ENCODE measurements at places on chromosomes 16 and 17. TPM values are rescaled to one million over a fixed set of nuclear protein-coding genes. Genes with fewer than 3 reads are reported as not detected.
A peak's percentile ranks its signal among the peaks of the same experiment; 100 is the strongest.

Gene KRT9
- total RNA-seq = 0.85 TPM

Gene HBA2
- not detected for total RNA-seq

Gene LRRC36
- 0.38 TPM for total RNA-seq

Gene PLCG2
- 12.4 TPM for total RNA-seq

- H3K27me3 ChIP-seq = peaks cover 3% of the 10 kb centered on the region
- H3K4me3 ChIP-seq = no peak overlapping the region
- no peak for DNase-seq
- no peaks in the 10 kb centered on the region for H3K4me1 ChIP-seq
- H3K36me3 ChIP-seq = no peaks in the 10 kb centered on the region
These were observed 39.8 kb upstream of the DYNLRB2 start for GRCh38 chr16:80500961-80501525.

DNA sequence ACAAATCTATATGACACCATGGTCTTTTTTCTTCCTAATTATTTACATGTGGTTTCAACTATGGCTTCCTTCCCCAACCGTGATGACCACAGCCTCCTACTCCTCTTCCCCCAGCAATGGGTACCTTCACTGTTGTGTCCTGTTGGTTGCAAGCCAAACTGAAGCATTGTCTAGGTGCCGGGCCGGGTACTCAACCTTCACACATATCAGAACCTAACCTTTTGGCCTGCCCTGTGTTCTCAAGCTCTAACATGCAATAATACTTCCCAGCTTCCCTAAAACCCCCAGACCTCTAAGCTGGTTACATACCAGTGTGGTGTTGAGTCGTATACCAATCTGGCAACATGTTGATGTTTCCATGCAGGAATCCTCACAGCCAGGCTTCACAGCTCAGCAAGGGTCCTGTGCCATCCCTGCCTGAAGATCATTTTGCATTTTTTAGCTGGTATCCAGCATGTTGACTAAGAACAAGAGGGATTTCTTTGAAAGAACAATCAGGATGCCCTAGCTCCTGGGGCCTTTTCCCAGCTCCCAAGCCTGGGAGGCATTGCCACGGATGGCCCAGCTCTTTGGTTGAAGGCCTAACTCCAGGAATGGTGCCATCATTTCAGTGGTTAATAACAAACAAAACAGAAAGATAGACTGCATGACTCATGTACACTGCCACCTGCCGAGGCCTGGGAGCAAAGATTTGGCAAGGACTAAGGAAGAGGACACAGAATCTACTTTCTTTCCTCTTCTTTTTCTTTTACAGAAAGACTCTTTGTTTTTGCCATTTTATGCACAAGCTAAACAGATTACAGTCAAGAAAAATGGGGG lies 373.7 kb upstream of the SALL1 start:
- H3K4me1 ChIP-seq = peaks cover 22% of the 10 kb centered on the region
- peaks cover 8% of the 10 kb centered on the region for H3K27me3 ChIP-seq
- no peak overlapping the region for H3K4me3 ChIP-seq

- no peak overlapping the region for H3K4me3 ChIP-seq
- DNase-seq = no peak
- peaks cover 16% of the 10 kb centered on the region for H3K27me3 ChIP-seq
- H3K4me1 ChIP-seq = peaks cover 11% of the 10 kb centered on the region
- H3K27ac ChIP-seq = no peak overlapping the region
These were observed 138.3 kb downstream of the FOXL1 start for GRCh38 chr16:86716649-86717048.

DNA sequence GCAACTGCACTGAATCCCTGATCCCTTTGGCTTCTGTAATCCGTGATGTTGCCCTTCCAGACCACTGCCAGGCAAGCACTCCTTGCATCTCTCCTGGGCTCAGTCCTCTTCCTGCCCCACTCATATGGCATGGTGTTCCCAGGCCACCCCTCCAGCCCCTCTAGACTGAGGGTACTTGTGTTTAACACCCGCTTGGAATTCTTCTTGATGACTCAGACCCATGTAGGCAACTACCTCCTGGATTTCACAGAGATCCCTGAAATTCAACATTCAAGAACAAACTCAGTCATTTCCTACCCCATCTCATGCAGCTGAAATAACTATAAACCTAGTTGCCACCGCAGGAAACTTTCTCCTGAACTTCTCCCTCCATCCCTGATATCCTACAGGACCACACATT lies 541.9 kb upstream of the CDH11 start:
- H3K4me1 ChIP-seq = peaks cover 67% of the 10 kb centered on the region
- no peak for DNase-seq
- no peak overlapping the region for H3K4me3 ChIP-seq
- H3K36me3 ChIP-seq = no peaks in the 10 kb centered on the region

DNA sequence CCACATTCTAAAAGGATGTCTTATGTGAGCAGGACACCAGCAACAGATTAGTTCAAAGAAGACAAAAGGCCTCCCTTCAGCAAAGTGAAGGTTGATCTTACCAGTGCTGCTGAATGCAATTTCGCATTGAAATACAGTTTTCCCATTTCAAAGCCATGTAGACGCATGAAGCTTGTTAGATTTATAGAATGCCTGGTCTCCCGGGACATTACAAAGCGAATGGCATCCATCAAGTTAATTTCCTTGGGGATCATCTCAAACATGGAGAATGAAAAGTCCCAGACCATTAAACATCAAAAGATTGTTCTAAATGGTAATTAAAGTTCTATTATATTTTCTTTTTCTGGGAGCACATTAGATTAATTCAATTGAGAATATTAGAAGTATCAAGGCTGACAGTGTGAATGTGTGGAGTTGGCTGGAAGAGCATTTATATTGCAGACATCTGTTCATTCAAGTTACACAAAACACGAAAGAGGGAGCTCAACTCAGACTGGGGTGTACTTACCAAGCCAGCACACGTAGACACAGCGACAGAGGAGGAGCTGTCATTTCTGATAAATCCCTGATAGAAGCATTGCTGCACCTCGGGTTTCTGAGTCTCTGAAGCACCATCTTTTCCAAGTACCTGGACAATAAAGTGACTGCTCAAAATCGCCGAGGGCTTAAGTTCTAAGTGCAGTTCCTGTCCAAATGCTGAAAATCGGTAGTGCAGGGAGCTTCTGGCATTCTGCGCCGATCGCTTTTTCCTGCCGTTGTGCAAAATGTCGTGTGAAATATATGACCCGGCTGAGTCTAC lies 3.8 kb downstream of the ADAMTS18 start:
- DNase-seq = no peak
- peaks cover 16% of the 10 kb centered on the region for H3K4me1 ChIP-seq
- H3K27me3 ChIP-seq = peaks cover 51% of the 10 kb centered on the region
- H3K27ac ChIP-seq = no peak overlapping the region
- peaks cover 3% of the 10 kb centered on the region for H3K36me3 ChIP-seq
- peak overlapping the region; percentile 68 for H3K4me3 ChIP-seq

DNA sequence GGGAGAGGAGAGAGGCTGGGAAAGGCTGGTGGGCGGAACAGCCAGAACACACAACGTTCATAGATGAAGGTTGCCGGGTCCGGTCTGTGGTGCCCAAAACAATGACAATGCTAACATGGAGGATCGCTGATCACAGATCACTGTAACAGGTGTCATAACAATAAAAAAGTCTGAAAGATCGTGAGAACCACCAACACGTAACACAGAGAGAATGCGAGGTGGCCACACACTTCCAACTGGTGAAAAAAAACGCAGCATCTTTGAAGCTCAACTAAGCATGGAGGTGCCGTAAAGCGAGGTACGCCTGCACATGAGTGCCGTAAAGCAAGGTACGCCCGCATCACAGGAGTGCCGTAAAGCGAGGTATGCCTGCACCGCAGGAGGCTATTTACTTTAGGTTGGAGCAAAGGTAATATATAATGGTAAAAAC lies 42.3 kb downstream of the ABR start:
- no peak overlapping the region for H3K27ac ChIP-seq
- H3K27me3 ChIP-seq = no peaks in the 10 kb centered on the region
- DNase-seq = no peak
- peaks cover 6% of the 10 kb centered on the region for H3K36me3 ChIP-seq

DNA sequence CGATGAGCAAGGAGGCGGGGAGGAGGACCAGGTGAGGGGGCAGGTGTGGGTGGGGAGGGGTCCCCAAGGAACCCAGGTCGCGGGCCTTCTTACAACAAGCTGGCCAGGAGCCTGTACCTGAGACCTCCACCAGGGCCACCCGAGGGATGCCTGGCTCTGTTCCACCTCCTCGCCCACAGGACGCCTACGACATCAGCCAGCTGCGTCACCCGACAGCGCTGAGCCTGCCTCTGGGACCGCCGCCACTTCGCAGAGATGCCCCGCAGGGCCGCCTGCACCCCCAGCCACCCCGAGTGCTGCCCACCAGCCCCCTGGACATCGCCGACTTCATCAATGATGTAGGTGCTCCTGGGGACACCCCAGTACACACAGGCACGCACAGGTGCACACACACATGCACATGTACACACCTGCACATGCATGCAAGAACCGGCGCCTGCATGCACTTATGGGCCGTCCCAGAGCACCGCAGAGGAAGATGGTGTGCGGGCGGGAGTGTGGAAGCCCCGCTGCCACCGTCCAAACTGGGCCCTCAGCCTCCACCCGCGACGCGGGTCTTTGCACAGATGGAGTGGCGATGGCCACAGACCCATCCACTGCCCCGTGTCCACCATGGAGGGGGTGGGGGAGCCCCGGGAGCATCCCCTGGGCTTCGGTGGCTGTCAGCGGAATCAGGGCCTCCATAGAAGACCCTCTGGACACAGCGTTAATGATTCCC lies 6.6 kb downstream of the SLC22A31 start:
- no peak overlapping the region for H3K4me3 ChIP-seq
- no peaks in the 10 kb centered on the region for H3K36me3 ChIP-seq
- H3K27ac ChIP-seq = no peak overlapping the region
- no peaks in the 10 kb centered on the region for H3K4me1 ChIP-seq
- no peak for DNase-seq

DNA sequence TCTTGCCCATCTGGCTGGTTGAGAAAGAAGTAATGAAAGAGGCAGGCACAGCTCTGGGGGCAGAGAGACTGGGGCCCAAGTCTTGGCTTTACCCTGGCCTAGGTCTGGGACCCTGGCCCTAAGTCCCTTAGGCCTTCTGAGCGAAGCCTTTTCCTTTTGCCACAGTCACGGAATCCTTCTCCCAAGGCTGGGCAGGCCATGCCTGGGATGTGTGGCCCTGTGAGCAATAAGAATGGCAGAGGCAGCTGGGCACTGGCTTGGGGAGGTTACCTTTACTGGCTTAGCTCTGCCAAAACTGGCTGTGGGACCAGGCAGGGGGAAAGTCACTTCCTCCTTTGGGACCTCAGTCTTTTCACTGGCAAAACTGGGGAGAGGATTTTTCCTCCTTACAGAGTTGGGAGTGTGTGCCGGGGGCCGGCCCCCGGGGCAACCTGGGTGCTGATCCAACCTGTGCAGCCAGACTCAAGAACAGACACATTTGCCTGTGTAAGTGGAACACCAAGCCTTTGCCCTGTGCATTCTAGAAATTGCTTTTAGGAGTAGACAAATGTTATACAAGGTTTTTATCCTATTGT lies 12.9 kb downstream of the FOXF1 start:
- H3K4me1 ChIP-seq = peaks cover 4% of the 10 kb centered on the region
- H3K27me3 ChIP-seq = peaks cover 76% of the 10 kb centered on the region
- no peak overlapping the region for H3K27ac ChIP-seq
- H3K4me3 ChIP-seq = no peak overlapping the region

- no peaks in the 10 kb centered on the region for H3K27me3 ChIP-seq
- H3K27ac ChIP-seq = no peak overlapping the region
- H3K4me3 ChIP-seq = no peak overlapping the region
These were observed 16.0 kb upstream of the SMIM5 start for GRCh38 chr17:75617218-75617617.

- no peak overlapping the region for H3K27ac ChIP-seq
- no peak overlapping the region for H3K4me3 ChIP-seq
- peaks cover 31% of the 10 kb centered on the region for H3K4me1 ChIP-seq
- no peak for DNase-seq
- H3K36me3 ChIP-seq = no peaks in the 10 kb centered on the region
These were observed 352.5 kb downstream of the FOXL1 start for GRCh38 chr16:86930663-86931373.

Gene HOXB1
- 0.79 TPM for total RNA-seq

DNA sequence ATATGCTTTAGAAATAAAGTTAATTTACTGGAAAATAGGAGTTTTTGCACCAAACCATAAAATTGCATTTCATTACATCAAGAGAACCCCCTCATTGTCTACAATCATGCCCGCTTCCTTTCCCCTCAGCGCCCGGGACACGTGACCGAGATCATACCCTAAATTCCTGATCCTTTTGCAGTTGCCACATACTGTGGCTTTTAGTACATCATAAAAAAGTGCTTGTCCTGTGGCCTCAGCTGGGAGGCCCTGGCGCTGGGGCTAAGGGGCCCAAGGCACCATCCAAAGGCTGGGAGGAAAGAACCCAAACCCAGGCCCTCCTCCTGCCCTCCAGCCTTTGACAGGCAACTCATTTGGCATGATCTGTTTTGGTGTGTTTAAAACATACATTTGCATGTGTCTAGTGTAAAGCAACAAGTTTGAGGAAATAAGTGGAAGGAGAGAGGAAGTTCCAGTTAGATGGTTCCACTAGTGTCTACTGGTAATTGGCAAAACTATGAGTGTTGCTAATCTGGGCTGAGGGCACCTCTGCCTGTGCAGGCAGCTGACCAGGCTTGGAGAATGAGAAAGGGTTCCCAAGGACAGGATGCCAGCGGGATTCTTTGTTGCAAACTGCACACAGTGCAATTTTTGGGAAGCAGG lies 6.0 kb downstream of the CDK5R1 start:
- peaks cover 3% of the 10 kb centered on the region for H3K36me3 ChIP-seq
- no peaks in the 10 kb centered on the region for H3K27me3 ChIP-seq
- H3K4me1 ChIP-seq = peaks cover 14% of the 10 kb centered on the region

DNA sequence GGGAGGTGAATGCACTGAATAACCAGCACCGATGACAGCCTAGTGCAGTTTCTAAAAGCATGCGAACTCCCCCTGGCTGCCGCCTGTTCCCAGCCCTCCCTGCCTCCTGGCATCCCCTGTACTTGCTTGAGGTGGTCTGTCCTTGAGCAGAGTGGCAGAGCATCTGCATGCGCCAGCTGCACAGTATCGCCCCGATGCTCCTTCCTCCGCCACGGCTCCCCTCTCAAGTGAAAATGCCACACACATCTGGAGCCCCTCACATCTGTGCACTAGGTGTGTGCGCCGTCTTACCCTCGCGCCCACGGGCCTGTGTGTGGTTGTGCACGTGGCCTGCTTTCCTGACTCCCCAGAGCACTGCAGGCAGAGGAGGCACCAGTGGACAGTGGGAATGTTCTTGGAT lies 111.9 kb downstream of the CCDC182 start:
- H3K27ac ChIP-seq = no peak overlapping the region
- H3K4me1 ChIP-seq = peaks cover 11% of the 10 kb centered on the region
- no peak for DNase-seq
- peaks cover 36% of the 10 kb centered on the region for H3K36me3 ChIP-seq
- H3K4me3 ChIP-seq = no peak overlapping the region

Gene RAMP2
- 1.5 TPM for total RNA-seq

Gene HEATR9
- not detected for total RNA-seq

GRCh38 chr16:13944816-13945215 lies 24.9 kb downstream of the ERCC4 start:
- DNase-seq = no peak
- H3K36me3 ChIP-seq = peaks cover 30% of the 10 kb centered on the region
- H3K4me1 ChIP-seq = peaks cover 6% of the 10 kb centered on the region
- no peaks in the 10 kb centered on the region for H3K27me3 ChIP-seq
- no peak overlapping the region for H3K4me3 ChIP-seq

GRCh38 chr16:684961-685696 lies 995 bp upstream of the JMJD8 start:
- H3K4me3 ChIP-seq = no peak overlapping the region
- H3K36me3 ChIP-seq = peaks cover 4% of the 10 kb centered on the region
- no peak for DNase-seq
- no peak overlapping the region for H3K27ac ChIP-seq
- peaks cover 7% of the 10 kb centered on the region for H3K4me1 ChIP-seq
- no peaks in the 10 kb centered on the region for H3K27me3 ChIP-seq

Measured in type B pancreatic cell (in vitro differentiated cells).